ENCODE measurements at places on chromosomes 6 and 20. TPM values are rescaled to one million over a fixed set of nuclear protein-coding genes. Genes with fewer than 3 reads are reported as not detected.
A peak's percentile ranks its signal among the peaks of the same experiment; 100 is the strongest.

Gene FOXF2
- not detected for total RNA-seq

Gene GNAS-AS1
- 3.8 TPM for total RNA-seq

Gene LAMA2
- 0.47 TPM for total RNA-seq

DNA sequence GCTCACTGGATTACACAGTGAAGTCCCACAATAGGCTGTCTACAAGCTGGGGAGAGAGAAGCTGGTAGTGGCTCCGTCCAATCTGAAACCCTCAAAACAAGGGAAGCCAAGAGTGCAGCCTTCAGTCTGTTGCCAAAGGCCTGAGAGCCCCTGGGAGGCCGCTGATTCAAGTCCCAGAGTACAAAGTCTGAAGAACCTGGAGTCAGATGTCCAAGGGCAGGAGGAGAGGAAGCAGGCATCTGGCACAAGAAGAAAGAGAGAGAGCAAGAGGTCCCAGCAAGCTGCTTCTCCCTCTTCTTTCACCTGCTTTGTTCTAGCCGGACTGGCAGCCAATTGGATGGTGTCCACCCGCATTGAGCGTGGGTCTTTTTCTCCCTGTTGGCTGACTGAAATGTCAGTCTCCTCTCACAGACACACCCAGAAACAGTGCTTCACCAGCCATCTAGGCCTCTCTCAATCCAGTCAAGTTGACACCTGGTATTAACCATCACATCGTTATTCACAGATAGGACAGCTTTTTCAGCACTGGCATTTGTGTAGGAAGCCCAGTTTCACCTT lies 51.2 kb downstream of the CRYBG1 start:
- no peaks in the 10 kb centered on the region for H3K4me1 ChIP-seq
- H3K36me3 ChIP-seq = no peaks in the 10 kb centered on the region
- no peak for DNase-seq
- no peak overlapping the region for H3K27ac ChIP-seq

DNA sequence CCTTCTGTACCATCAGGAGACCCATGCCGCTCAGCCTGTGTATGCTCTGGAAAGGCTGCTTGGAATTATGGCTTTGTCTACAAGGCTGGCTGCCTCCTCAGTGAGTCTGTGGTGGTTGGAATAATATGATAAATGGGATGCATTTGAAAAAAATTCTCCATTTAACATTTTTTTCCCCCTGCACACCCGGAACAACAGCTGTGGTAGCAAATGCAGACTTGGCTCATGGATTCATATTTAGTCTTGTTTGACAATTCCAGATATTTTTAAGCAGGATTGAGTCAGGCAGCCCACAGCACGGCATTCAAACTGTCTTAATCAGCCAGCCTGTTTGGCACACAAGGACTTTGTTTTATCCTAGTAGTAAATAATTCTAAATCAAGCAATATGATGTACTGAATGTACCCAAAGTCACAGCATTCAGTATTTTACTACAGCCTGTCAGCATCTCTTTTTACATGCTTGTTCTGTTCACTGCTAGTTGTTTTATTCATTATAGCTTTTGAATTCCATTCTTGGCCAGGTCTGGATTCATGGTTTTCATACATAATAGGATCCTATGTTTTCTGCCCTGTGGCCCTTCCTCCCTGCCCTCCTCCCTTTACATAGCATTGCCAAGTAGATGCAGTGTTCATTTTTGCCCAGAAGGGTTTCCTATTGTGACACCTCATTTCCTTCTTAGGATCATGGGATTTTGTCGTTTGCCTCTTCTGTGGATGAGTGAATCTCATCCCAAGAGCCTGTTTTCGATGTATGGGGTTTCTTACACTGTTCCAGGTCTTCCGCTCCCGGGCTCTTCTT lies 68.1 kb downstream of the LRRC1 start:
- DNase-seq = no peak
- peak overlapping the region; percentile 31 for H3K27ac ChIP-seq

DNA sequence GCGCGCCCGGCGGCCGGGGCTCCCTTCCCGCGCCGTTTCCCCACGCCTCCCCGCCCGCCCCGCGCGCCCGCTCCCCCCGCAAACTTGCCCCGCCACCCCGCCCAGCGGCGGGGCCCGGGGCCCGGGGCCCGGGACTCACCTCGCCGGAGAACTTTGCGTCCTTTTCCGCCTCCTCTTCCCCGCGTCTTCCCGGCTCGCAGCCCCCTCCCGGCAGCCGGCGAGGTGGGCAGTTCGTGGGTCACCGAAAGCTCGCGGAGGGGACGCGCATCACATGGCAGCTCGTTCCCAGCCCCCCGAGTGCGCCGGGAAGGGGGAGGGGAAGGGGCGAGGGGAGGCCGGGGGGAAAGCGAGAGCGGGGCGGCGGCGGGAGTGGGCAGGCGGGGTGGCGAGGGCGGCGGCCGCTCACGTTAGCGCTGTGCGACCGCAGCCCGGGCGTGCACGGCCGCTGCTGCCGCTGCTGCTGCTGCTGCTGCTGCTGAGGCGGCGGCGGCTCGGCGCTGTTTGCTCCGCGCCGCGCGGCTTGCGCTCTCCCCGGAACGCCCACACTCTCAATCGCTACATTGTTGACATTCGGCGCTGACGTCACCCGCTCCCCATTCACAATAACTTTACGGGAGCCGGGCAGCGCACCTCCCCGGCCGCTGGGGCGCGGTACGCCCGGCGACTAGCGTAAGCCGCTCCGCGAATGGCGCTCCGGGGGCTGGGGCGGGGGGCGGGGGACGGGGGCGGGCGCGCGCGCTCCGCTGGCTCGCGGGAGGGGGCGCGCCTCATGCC lies at the start of gene BACH2:
Gene BACH2 (minus strand): TSS at position 503 of the 774 bp plus-strand sequence. CDS start 287,999 bp downstream, outside the sequence.
- peaks cover 22% of the 10 kb centered on the region for H3K27me3 ChIP-seq
- peak; percentile 87 for DNase-seq
- H3K27ac ChIP-seq = no peak within 1 kb of the TSS

DNA sequence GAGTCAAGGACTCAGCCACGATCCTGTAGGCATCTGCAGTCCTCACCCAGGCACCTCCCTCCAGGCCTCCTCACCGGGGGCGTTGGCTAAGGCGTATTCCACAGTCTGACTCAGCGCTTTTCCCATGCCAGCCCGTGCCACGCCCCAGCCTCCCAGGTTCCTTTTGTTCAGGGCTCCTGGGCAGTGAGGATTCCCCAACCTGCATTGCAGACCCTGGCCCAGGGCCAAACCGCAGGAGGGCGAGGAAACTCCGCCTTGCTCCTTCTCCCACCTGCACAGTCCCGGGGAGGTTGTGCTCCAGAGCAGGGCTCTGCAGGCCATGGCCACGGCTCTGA lies 202.8 kb upstream of the CST7 start:
- H3K4me3 ChIP-seq = no peak overlapping the region
- H3K27ac ChIP-seq = peak overlapping the region; percentile 19
- H3K4me1 ChIP-seq = no peaks in the 10 kb centered on the region
- H3K27me3 ChIP-seq = peaks cover 21% of the 10 kb centered on the region

GRCh38 chr6:14068133-14068532 lies 49.4 kb upstream of the CD83 start:
- H3K4me1 ChIP-seq = no peaks in the 10 kb centered on the region
- no peaks in the 10 kb centered on the region for H3K36me3 ChIP-seq
- DNase-seq = no peak
- peaks cover 10% of the 10 kb centered on the region for H3K27me3 ChIP-seq
- H3K27ac ChIP-seq = no peak overlapping the region

GRCh38 chr6:128743974-128744765 lies 138.8 kb upstream of the LAMA2 start:
- H3K36me3 ChIP-seq = no peaks in the 10 kb centered on the region
- H3K4me1 ChIP-seq = peaks cover 10% of the 10 kb centered on the region
- no peak overlapping the region for H3K4me3 ChIP-seq
- no peak overlapping the region for H3K27ac ChIP-seq
- DNase-seq = no peak
